GOT3 (cell line): ENCODE measurements at places on chromosomes 13 and 19.

DNA sequence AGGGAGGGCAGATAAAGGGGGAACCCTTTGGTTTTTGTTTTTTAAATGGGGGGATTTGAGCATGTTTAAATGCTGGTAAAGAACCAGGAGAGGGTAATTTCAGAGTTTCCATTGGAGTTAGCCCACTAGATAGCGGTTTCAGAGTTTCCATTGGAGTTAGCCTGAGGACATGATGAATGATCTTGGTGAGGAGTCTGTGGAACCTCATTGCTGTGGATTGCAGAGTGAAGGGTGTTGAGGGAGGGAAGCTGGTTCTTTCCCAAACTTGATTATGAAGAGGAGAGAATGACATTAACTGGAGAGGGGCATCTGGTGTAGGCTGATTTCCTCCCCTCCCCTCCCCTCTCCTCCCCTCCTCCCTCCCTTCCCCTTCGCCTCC is 5.0 kb downstream of the WASF3 start:
- DNase-seq: no peak

DNA sequence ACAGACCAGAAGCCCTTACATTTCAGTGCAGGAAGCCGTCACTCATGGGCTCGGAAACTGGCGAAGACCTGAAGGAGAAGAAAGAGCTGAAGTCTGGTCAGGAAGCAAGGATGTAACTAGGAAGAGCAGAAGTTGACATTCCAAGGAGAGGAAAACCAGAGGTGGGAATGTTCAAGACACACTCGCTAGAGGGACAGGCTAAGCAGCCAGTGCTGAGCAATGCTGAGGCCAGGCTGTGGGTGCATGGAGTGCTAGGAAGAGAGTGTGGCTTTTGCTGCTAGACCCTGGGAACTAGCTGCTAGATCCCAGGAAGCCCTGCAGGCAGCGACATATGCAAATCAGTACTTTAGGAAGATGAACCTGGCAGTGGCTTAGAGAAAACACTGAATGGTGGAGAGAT is 12.1 kb upstream of the URAD start:
- DNase-seq: no peak

DNA sequence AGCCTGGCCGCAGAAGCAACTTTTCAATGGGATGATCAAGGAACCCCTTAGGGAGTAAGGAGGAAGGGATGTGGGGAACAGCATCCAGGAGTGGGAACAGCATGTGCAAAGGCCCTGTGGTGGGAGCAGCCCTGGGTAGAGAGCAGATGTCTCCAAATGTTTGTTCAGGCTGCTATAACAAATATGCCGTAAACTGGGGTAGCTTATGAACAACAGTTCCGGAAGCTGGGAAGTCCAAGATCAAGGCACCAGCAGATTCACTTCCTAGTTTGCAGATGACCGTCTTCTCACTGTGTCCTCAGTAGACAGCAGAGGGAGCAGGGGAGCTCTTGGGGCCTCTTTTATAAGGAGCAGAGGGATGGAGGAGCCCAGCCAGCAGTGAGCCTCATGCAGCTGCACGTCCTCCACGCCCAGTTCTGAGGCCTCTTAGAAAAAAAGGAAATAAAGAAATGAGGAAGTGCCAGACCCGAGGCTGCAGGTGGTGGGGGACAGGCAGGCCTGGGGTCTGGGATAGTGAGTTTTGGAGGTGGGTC is 4.2 kb upstream of the LRRC25 start:
- DNase-seq: no peak

DNA sequence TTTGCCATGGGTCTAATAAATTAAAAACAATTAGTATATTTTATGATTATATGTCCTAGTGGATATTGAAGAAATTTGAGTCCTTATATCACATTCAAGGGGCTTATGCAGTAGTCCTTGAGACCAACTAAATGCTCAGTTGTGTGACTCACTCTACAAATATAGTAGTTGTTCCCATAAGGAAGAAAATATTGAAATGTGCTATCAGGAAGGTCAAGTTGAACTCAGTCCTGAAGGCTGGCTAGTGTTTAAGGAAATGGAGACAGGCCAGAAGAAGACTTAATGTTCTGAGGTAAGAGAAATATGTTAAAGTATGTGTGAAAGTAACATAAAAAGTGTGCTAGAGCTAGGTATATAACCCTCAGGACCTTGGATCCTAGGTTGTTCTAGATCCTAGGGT is 766.1 kb upstream of the GPC6 start:
- no peak for DNase-seq

DNA sequence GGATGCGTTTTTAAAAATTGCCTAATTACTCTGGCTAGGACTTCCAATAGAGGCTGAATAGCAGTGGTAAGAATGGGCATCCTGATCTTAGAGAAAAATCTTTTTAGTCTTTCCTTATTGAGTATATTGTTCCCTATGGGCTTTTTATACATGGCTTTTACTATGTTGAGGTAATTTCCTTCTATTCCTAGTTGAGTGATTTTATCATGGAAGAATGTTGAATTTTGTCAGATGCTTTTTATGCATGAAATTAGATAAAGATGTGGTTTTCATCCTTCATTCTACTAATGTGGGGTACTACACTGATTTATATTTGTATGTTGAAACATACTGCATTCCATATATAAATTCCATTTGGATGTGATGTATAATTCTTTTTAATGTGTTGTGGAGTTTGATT is 2673.8 kb downstream of the PCDH9 start:
- DNase-seq: no peak

GRCh38 chr19:18674616-18675015 is 8.9 kb upstream of the CRTC1 start:
- DNase-seq: no peak

- no peak for DNase-seq
Observed at GRCh38 chr13:105428811-105429210, 1106.7 kb downstream of the EFNB2 start.

DNA sequence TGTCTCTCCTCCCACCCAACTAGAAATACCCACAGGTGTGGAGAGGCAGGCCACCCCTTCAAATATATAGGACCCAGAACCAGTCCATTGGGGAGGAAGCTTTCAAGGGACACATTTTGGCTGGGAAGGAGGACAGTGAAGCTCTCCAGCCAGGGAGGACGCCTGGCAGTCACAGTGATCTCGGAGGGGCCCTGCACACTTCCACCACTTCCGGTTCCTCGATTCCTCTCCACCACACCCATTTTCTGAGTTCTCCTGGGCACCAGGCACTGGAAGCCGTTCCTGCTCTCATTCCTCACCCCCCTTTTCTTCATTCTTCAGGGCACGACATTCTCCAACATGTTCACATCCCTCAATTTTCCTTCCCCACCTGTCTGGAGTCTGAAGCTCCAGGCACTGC is 30.4 kb upstream of the CEACAM21 start:
- no peak for DNase-seq

DNA sequence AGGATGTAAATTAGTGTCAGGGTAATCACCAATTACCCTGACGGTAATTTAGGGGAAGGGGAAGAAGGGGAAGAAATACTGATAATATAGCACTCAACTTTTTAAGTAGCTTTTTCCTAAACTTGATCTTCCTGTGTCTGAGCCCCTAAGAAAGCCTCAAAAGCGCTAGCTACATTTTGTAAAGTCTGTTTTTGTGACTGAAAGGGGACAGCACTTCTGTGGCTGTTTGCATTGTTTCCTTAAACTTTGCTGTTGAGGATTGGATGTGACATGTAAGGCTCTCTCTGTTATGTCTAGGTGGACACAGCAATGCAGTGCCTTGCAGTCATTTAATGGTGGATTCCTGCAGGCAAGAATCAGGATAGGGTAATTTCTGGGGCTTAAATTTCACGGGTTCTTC is 42.8 kb downstream of the SPATA13 start:
- DNase-seq: no peak

DNA sequence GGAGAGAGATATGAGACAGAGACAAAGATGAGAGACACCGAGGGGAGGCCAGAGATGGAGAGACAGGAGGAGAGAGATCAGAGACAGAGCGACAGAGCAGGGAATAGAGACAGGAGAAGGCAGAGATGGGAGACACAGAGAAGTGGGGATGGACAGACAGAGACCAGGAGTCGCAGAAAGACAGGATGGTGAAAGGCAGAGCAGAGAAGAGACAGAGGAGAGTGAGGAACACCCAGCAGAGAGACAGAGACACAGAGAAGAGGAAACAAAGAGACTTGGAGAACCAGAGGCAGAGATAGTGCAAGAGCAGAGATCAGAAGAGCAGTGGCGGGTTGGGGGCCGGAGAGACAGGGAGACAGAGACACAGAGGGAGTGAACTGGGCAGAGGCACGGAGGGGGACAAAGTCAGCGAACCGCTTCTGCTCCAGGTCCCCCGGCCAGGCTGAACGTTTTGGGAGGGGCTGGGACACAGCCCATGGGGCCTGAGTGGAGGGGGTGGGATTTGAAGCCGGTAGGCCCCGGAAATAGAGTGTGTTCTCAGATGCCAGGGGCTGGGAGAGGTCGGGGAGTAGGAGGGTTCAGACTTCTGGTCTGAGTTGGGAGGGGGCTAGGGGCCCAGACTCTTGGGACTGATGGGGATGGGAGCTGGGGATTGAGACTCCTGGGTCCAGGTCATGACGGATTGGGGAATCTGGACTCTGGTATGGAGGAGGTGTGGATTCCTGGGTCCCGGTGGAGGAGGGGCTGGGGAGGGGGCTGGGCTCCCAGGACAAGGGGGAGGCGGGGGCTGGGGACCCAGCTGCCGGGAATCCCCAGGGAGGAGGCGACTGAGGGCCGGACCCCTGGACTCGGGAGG is 654 bp downstream of the ZNF579 start:
- no peak for DNase-seq

GRCh38 chr19:7230826-7231225 is 63.4 kb downstream of the INSR start:
- no peak for DNase-seq

DNA sequence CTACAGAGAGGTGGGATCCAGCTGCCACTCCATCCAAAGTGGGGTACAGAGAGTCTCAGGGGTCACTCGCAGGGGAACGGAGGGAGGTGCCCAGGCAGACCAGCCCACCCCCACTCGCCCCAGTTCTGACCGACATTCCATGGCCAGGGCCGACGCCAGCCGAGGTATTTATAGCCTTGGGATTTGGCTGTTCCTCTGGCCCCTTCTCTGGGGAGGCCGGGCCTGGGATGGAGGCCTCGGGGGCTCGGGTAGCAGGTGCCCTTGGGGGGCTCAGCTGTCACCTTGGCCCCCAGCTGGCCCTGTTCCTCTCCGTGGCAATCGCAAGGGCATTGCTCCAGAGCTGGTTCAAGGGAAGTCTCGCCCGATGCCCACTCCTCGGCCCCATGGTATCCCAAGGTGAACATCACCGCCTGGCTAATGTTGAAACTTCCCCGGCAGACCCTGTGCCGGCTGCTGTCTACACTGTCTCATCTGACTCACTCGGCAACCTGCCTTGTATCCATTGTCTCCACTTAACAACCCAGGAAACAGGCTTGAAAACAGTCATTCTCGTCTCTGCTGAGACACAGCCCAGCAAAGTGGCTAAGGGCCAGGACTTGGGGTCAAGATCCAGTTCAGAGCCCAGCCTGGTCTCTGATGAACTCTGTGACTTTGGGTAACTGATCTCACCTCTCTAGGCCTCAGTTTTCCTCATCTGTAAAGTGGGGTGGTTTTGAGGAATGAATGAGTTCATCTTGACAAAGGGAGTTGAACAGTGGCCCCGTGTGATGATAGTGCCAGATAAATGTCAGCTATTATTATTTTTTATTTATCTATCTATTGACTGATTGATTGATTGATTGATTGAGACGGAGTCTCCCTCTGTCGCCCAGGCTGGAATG is 9.7 kb downstream of the PRKACA start:
- DNase-seq: no peak

GRCh38 chr19:1133471-1133929 is 29.7 kb downstream of the GPX4 start:
- DNase-seq: no peak

GRCh38 chr13:50697746-50698539 is 145.5 kb downstream of the DLEU7 start:
- DNase-seq: no peak

GRCh38 chr13:43389573-43389972 is 366.2 kb downstream of the DNAJC15 start:
- no peak for DNase-seq

GRCh38 chr19:2495130-2495641 is 19.3 kb downstream of the GADD45B start:
- peak; percentile 48 for DNase-seq

GRCh38 chr19:3538965-3539755 is at the start of gene TEKTIP1:
TSS of gene TEKTIP1 (plus strand) at chr19:3539174. CDS start at chr19:3539178, 4 bp downstream.
- no peak for DNase-seq
